RKO (cell line): ENCODE measurements at places on chromosomes 3 and 15.
A peak's percentile ranks its signal among the peaks of the same experiment; 100 is the strongest.

DNA sequence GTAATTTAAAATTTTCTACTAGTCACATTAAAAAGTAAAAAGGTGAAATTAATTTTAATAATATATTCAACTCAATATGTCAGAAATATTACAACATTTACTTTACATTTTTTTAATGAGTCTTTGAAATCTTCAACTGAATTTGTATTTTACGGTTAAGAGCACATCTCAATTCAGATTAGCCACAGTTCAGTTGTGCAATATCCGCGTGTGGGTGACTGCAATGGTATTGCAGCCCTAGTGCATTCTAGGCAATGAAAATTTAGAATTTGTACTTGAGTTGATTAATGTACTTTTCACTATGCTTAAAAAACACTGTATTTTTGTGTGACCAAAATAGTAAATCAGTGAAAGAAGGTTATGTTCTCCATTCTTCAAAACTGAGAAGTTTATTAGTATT, 57.3 kb downstream of the CEP63 start:
- DNase-seq = no peak

DNA sequence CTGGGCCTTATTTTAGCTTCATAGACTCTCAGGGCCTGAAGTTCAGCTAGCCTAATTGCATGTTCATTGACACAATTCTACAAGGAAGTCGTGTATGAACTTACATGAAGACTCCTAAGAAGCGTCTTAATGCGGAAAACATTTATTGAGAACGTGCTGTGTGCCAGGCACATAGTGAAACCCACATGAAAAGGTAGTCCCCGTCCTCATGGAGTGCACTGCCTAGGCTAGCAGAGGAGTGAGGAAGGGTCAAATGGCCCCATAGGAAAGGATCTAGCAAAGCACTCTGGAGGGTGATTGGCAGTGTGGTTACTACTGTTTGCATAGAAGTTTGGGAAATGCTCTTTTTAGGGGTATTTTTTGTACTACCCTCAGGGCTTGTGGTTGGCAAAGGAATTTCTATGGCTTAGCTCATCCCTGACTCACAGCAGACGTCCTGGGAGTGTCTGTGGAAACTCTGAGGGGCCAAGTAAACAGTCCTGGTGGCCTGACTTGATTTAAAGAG, 854 bp upstream of the NPTN start:
- DNase-seq = peak; percentile 77

- no peak for DNase-seq
Measured at GRCh38 chr3:36461597-36461996, 81.3 kb downstream of the STAC start.

- DNase-seq = peak; percentile 40
Measured at GRCh38 chr3:52532838-52533622, 627 bp downstream of the NT5DC2 start.

DNA sequence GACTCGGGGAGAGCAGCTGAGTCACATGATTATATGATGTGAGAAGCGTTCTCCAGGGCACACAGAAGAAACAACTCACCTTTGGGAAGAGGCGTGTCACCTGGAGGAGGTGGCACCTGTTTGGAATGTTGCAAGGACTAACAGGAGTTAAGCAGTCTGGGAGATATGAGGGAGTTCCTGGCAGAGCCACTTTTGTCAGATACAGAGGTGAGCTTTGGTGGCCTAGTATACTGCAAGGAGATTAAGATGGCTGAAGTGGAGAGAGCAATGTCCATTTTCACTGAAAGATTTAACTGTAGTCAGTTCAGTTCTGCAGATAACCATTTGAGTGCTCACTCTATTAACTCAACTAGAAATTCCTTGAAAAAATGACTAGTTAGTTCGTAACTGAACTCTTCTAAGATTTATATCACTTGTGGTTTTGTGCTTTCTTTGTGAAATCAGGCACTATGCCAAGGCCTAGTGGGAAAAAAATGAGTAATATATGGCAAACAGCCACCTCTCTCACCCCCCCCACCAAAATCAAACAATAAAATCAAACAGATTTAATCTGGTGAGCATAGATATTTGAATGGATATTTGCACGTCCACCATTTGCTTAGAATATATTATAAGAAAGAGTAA, 61.3 kb downstream of the CRYBG3 start:
- peak; percentile 2 for DNase-seq

- DNase-seq = no peak
Measured at GRCh38 chr3:37297459-37297858, 123.1 kb upstream of the LRRFIP2 start.

GRCh38 chr3:157029365-157029790, 130.6 kb downstream of the CCNL1 start:
- no peak for DNase-seq

GRCh38 chr3:170640737-170641171, 54.9 kb upstream of the SLC7A14 start:
- DNase-seq = no peak

DNA sequence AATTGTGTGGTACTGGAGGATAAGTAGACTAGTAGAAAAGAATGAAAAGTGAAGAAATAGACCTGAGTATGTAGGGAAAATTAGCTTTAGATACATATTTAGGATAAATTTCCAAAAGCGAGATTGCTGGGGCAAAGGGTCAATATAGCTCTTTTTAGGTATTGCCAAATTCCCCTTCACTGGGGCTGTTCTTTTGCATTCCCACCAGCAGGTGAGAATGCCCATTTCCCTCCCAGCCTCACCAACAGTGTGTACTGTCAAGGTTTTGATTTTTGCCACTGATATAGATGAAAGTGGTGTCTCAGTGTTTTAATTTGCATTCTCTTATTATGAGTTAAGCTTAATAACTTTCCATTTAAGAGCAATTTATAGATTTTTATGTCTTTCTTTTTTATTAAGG, 35.7 kb upstream of the BHLHE40 start:
- peak; percentile 16 for DNase-seq

DNA sequence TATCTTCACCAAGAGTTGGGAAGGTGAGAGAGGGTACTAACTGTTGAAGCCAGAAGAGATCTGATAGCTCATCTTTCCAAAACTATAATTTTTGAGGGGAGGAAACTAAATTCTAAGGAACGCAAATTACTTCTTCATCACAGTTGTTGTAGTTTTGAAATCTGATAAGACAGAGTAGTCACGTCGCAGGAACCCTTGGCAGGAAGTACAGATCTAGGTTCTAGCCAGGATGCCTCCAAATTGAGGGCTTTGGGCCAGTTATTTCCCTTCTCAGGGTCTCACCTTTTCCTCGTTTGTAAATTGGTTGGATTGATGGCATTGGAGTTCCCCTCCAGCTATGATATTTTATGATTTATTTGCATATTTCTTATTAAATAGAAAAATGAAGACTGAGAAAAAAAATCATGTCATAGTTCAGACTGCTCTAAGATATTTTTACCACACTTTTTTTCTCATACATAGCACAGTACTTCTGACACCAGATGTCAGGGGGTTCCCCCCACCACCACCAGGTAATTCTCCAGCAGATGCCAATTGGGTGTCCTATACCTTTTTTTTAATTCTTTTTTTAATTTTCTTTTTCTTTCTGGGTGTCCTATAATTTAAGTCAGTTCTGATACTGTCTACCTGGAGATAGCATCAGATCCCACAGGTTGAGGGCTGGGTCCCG, 32.3 kb upstream of the APH1B start:
- no peak for DNase-seq

DNA sequence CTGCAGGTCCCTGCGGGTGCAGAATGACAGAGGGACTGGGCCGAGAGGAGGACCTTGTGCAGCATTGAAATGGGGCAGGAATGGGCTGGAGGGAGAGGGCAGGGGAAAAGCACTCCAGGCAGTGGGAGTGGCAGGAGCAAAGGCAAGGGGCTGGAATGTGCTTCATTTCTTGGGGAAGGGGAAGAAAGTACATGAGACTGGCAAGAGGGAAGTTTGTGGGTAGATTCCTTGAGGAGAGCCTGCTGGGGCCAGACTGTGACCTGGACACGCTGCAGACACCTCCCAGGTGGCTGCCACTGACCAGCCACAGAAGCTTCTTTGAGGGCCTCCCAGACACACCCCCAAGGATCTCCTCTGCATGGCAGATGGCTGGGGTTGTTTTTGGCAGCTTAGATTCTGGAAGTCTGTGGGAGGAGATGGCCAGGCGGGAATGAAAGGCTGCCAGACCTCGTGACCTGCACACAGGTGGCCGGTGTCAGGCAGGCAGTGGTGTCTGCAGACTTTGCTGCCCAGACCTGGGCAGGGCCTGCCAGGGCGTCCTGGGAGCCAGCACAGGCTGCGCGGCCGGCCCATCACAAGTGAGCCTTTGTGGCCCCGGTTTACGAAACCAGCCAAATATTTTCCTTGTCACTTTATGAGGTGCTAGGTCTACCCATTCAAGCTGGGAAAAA, 53.1 kb downstream of the SPSB4 start:
- DNase-seq = no peak

- DNase-seq = no peak
Measured at GRCh38 chr3:140974900-140975299, 33.3 kb downstream of the SLC25A36 start.

- peak; percentile 88 for DNase-seq
Measured at GRCh38 chr15:74955796-74956647, 550 bp downstream of the RPP25 start.

DNA sequence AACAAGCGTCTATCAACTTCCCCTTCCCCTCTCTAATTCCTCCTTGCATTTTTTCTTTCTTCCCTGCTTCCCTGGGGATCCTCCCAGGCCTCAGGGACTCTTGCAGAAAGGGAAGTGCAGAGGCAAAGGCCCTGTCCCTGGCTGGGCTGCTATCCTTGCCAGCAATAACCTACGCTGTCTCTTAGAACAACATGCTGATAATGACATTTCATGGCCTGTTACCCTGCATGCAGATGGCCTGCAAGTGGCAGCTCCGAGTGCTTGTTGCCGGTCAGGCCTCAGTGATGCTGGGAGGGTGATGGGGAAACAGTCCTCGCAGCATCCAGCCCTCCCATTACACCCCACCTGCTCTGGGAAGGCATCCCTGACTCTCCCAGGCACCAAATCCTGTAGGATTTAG, 167.6 kb downstream of the RAB11A start:
- DNase-seq = no peak

DNA sequence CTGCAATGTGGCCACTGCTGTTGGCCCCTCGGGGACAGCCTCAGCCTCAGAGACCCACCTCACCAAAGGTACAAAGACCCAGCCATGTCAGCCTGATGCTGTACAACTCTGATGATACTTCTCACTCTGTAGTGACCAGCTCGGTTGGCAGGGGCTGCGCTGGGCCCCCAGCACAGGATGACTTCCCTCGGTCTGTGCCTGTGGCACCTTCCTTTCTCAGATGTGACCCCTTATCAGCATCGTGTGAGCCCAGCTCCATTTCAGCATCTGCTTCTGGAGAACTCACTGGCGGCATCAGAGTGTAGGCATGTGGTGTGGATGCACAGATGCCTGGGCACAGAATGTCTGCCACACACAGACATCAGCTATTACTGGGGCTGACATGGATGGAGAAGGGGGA, 25.1 kb upstream of the CTXND1 start:
- no peak for DNase-seq

DNA sequence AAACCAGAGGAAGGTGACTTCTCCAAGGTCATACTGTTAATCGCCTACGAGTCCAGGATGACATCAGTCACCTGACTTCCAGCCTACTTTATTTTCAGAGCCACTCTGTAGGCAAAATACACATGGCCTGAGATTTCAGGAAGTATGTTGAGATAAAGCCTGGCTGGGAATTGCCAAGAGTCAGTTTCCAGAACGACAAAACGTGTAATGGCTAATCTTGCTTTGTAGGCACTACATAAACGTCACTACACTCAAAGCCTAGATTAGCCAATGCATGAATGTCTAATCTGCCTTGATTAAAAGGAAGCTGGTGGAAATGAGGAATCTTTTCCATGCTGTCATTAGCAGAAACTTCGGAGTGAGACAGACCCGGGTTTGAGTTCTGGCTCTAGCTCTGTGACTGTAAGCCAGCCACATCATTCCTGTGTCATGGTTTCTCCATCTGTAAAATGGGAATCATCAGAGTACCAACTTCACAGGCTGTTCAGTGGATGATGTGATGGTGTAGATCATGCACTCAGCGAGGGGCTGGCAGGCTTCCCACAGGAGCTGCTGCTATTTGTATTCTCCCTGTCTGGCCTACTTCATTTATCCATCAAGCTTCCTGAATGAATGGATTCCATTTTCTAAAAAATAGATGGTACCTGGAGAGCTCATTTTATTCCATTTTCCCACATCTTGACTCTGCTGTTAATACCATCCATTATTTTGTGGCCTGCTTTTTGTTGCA, 241.9 kb downstream of the XXYLT1 start:
- DNase-seq = no peak

GRCh38 chr3:59142556-59142955, 92.7 kb upstream of the CFAP20DC start:
- DNase-seq = no peak

GRCh38 chr15:70466895-70467529, 296.3 kb downstream of the UACA start:
- peak; percentile 56 for DNase-seq

GRCh38 chr15:59276225-59277178, 69.9 kb downstream of the LDHAL6B start:
- DNase-seq = no peak

DNA sequence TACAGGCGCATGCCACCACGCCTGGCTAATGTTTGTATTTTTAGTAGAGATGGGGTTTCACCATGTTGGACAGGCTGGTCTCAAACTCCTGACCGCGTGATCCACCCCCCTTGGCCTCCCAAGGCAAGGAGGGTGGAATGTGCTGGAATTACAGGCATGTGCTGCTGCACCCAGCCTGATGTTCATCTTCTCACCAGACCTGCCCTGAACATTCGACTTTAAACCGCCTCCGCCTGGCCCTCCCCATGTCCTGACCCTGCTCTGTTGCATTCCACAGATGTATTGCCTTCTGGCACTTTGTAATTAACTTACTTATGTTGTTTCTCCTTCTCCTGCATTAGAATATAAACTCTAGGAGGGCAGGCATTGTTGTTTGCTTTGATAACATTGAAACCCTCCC, 102.1 kb downstream of the LINGO1 start:
- no peak for DNase-seq

DNA sequence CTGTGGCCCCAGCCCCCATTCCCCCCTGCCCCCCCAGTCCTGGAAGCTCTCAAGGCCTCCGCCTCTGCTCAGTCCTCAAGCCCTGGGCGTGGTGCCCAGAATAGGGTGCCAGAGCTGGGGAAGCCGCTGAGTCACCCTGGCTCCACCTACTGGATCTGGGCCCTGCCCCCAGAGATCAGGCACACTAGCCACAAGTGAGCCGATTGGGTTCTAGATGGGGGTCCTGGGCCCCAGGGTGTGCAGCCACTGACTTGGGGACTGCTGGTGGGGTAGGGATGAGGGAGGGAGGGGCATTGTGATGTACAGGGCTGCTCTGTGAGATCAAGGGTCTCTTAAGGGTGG, 5.7 kb downstream of the EIF4G1 start:
- peak; percentile 87 for DNase-seq

DNA sequence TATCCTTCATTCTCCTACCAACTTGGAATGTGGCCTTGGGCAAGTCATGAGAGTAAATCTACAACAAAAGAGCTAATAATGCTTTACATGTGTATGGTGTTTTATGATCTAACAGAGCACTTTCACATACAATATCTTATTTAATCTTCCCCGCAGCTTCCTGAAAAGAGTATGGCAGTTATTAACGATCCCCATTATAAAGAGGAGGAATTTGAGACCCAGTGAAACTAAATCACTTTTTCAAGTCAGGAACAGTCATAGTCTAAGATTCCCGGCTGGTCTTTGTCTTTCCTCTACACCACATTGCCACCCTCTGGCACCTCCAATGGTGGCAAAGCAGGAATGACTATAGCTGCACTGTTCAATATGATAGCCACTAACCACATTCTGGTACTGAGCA, 69.7 kb upstream of the CMSS1 start:
- DNase-seq = peak; percentile 43
